ENCODE measurements at places on chromosomes 7 and 10.

DNA sequence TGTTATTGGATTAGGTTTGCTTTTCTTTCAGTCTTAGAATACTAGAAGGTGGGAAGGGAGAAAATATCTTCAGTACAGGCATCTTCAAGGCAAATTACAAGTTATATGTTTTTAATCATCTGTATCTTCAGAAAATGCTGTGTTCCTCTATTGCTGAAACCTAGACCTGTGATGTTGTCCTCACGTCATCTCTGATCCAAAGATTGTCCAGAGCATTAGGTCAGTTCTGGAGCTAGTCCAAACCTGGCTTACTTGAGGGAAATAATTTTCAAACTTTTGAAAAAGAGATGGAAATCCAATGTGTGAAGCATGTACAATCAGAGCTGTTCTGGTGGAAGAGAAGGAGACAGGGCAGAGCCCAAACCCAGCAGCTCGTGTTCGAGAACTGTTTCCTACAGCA lies 217.3 kb downstream of the ZEB1 start:
- no peak for DNase-seq

- DNase-seq = no peak
Observed at GRCh38 chr7:37196676-37197075, 252.0 kb downstream of the ELMO1 start.

GRCh38 chr10:52409928-52410327 lies 95.8 kb downstream of the DKK1 start:
- DNase-seq = no peak

GRCh38 chr7:157459966-157460365 lies 123.2 kb downstream of the DNAJB6 start:
- DNase-seq = no peak

- DNase-seq = no peak
Observed at GRCh38 chr10:30348378-30348776, 701 bp downstream of the MTPAP start.

GRCh38 chr7:30789334-30789711 lies 18.1 kb downstream of the MINDY4 start:
- no peak for DNase-seq

- DNase-seq = no peak
Observed at GRCh38 chr7:151442776-151443496, 3.0 kb upstream of the CRYGN start.

DNA sequence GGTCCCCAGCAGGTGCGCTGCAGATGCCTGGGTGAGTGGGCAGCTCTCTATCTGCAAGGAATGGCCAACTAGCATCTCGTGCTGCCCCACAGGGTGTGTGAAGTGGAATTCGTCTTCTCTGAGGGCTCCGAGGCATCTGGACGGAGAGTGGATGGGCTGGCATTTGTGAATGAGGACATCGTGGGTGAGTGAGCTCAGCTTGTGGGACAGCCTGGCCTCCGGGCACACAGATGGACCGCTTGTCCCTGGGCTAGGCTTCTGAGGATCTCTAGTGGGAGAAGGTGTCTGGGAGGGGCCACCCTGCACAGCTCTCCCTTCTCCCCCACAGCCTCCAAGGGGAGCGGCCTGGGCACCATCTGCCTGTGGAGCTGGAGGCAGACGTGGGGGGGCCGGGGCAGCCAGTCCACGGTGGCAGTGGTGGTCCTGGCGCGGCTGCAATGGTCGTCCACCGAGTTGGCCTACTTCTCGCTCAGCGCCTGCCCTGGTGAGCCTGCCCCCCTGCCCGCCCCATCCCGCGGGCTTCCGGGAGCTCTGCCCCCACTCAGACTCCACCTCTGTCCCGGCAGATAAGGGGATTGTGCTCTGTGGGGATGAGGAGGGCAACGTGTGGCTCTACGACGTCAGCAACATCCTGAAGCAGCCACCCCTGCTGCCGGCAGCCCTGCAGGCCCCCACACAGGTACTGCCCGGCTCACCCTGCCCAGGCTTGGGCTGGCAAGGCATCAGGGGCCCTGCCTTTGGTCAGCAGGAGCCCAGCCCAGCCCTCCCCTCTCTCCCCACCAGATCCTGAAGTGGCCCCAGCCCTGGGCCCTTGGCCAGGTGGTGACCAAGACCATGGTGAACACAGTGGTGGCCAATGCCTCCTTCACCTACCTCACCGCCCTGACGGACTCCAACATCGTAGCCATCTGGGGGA lies 6.3 kb downstream of the POLR2J start:
- no peak for DNase-seq

DNA sequence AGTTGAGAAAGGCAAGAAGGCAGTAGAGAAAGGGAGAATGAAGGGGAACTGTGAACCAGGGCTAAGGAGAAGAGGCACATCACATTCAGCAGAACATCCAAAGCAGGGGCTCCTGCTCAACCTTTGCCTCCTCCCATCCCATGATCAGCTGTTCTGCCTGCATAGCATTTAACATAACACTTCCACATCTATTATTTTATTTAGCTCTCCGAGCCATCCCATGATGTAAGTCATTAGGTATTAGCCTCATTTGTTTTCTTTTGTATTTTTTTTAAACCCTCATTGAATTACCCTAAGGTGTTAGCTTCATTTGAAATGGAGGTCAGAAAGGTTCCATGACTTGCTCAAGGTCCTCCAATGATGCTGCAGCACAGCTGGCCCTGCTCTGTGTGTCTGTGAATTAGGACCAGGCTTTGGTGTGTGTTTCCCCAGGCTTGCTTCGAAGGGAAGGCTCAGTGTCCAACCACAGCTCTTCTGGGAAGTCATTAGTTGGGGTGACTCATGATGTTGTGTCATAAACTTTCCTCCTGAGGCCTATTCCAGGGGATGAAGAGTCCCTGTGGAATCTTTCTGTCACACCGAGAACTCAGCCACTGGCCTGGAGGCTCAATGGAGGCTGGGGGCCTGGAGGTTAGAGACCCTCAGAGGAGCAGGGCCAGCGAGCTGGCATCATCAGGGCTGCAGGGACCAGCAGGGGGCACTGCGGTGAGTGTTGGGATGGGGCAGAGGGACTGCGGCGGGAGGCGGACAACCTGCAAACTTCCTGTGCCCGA lies 16.5 kb downstream of the NPFFR1 start:
- peak; percentile 89 for DNase-seq

- DNase-seq = no peak
Observed at GRCh38 chr7:41882745-41883420, 180.0 kb upstream of the INHBA start.
